Right lung (tissue), 10 donors: ENCODE measurements at places on chromosomes 11 and 22. TPM values are rescaled to one million over a fixed set of nuclear protein-coding genes. Genes with fewer than 3 reads are reported as not detected.

DNA sequence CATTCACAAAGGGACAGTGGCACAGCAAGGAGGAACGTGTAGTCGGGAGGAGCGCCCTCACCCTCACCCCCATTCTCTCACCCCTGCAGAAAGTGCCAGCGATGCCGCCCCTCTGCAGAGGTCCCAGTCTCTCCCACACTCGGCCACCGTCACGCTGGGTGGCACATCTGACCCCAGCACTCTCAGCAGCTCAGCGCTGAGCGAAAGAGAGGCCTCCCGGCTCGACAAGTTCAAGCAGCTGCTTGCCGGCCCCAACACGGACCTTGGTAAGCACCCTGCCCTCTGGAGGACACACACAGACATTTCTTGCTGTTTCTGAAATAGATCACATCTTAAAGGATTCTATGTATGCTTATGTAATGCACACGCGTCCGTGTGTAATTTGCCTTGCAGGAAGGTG, 34.9 kb downstream of the TBC1D22A start:
- DNase-seq = no peak

DNA sequence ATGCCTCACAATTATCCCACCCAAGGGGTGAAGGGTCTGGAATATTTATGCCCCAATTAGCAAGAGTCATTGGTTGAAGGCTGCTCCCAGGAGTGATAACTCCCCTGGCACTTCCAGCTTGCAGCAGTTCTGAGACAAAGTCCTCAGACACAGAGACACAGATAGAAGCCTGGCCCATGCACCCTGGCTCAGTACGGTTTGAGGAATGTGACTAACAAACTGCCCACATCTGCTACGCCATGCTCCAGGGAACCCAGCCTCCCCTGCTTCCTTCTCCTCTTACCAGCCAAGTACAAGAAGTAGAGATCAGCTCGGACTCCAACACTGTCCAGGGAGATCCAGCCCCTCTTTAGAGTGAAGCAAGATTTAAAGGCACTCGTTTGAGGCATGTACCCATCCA, 48.5 kb upstream of the BMAL1 start:
- no peak for DNase-seq

The CNTF gene
- polyA plus RNA-seq = 0.61 TPM

The EMID1 gene
- polyA plus RNA-seq = 89.9 TPM

The RCE1 gene
- polyA plus RNA-seq = 22.5 TPM

The LRFN4 gene
- polyA plus RNA-seq = 7.2 TPM

The TBX1 gene
- 8.5 TPM for polyA plus RNA-seq
